ENCODE measurements at places on chromosomes 11 and 22.

DNA sequence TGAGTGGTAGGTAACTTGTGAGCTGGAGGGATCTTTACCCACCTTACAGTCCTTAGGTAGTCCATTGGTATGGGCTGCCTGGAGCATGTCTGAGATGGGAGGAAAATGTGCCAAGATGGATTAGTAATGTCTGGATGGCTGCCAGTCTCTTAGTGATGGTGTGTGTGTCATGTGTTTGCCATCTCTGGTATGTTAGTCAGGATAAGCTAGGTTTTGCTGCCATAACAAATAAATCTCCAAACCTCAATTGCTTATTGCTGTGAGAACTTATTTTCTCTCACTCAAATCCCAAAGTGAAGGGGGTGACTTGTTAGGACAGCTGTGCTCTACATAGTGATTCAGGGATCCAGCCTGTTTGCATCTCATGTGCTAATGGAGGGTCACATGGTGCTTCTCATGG lies 40.9 kb upstream of the MYEOV start:
- no peak for DNase-seq

GRCh38 chr11:36333897-36334296 lies 37.8 kb downstream of the PRR5L start:
- DNase-seq: no peak

DNA sequence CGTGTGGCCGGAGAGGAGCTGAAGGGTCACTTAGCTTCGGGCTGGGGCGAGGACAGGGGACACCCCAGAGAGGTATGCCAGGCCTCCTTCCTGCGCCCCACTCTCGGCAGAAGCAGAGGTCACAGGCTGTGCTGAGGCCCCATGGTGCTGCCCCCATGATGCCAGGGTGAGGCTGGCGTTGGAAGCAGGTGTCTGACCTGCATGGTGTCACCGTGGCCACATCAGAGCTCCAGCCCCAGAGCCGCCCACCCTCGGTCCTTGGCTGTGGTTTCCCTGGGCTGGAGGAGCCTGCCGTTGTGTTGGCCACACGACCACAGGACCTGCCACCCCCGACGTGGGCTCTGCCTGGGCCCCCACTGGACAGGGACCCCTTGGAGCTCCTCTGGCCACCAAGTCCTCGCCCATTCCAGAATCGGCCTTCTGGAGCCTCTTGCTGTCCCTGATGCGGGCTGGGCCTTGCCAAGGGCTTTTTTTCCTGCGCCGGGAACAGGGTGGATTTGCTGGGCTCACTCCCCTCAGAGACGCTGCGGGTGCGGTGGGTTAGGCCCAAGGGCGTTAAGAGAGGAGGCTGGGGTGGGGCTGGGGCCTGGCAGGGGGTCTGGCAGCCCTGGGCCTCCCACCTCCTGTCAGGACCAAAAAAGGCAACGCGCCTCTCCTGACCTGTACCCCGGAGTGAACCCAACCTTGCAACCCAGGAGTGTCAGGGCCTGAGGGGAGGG lies 8.2 kb upstream of the TSSC4 start:
- no peak for DNase-seq

DNA sequence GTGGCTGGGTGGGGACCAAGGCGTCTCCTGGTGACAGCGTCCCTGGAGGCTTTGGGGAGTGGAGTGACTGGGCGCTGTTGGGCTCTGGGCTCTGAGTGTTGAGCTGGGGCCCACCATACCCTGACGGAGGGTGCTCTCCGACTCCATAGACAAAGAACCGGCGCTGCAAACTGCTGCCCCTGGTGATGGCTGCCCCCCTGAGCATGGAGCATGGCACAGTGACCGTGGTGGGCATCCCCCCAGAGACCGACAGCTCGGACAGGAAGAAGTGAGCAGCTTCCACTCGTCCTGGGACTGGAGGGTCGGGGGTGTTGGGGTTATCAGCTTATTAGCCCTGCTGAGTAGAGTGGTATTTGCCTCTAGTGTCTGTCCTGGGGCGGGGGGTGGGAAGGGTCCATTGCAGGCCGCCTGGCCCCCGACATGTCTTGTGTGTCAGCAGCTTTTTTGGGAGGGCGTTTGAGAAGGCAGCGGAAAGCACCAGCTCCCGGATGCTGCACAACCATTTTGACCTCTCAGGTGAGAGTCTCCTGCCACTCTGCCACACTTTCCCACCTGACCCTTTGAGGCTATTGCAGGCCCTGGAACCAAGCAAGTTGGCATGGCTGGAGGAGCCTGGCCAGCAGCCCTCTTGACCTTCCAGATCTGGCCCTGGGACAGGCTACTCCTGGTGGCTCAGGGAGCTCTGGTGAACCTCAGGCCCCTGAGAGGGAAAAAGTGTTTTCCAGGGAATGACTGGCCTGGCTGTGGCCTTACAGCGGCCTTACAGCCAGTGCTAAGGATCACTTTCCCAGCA lies 7.6 kb downstream of the CLDN5 start:
- no peak for DNase-seq

DNA sequence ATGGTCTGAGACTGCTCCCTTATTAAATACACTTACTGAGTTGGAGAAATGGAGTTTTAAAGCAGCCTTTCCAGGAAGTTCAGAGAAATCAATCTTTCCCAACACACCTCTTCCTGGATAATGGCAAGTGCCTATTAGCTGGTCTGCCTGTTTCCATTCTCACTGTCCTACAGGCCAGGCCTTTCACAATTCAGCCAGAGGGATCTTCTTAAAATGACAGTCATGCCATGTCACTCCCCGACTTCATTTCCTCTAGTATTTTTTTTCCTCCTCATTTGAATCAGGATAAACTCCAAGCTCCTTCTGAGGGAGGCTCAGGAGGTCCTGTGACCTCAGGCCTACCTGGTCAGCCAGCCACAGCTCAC lies 62.6 kb downstream of the FDX1 start:
- no peak for DNase-seq

DNA sequence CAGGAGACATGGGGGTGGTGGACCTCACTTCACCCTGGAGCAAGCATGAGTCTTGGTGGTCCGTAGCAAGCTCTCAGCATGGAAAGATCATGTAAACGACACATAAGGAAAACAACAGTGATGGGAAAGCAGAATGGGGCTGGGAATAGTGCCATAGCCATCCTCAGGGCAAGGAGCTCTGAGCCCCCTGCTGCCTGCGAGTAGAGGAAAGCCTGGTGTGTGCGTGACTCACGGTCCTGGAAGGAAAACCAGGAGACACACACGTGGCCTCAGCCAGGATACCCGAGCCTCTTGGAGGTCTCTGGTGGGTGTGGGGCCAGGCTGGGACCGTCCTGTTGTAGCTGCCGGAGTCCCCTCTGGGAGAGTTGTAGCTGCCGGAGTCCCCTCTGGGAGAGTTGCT lies 12.4 kb downstream of the SHANK3 start:
- DNase-seq: no peak

DNA sequence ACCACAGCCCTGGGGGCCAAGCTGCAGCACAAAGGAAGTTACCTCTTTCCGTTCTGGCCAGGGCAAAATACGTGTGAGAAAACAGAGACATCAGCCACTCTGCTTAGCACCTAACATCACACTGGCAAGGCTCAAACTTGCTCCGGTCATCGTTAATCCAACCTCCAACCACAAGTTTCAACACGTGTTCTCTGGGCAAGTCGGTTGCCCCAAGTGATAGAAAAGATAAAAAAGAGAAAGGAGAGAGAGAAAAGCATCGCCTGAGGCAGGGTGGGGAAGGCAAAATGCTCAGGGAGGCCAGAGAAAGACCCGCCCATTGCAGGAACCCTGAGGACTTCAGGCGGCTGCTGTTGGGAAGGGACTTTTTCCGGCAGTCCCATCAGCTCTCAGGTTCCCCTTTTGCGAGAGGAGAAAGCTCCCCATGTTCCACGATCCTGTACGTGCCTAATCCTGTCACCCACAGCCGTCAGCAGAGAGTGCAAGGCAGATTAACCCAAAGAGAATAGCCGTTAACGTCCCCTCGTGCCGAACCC lies 18.5 kb upstream of the B4GALNT4 start:
- DNase-seq: no peak

Data from C1 segment of cervical spinal cord (tissue), 14 donors.